Hippocampal formation (tissue), 2 donors: ENCODE measurements at places on chromosomes 7 and 10.
A peak's percentile ranks its signal among the peaks of the same experiment; 100 is the strongest.

GRCh38 chr7:139264220-139264619 is 33.2 kb downstream of the UBN2 start:
- no peak for DNase-seq

DNA sequence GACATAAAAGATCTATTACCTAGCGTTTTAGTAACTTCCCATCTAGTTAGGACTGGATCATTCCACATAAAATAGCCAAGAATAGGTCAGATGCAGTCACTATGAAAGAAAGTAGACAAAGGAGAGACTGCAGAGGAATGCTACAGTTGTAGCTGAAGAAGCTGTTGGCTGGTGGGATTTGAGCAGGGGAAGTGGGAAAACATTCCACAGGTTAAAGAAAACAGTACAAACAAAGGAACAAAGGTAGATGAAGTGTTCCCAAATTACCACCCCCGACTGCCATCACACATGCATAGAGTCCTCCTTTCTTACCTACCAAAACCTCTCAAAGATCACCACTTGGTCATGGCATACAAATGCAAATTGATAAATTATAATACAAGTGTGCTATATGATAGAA is 41.8 kb downstream of the DLD start:
- no peak for DNase-seq

GRCh38 chr7:111829221-111829620 is 266.9 kb upstream of the IMMP2L start:
- no peak for DNase-seq

DNA sequence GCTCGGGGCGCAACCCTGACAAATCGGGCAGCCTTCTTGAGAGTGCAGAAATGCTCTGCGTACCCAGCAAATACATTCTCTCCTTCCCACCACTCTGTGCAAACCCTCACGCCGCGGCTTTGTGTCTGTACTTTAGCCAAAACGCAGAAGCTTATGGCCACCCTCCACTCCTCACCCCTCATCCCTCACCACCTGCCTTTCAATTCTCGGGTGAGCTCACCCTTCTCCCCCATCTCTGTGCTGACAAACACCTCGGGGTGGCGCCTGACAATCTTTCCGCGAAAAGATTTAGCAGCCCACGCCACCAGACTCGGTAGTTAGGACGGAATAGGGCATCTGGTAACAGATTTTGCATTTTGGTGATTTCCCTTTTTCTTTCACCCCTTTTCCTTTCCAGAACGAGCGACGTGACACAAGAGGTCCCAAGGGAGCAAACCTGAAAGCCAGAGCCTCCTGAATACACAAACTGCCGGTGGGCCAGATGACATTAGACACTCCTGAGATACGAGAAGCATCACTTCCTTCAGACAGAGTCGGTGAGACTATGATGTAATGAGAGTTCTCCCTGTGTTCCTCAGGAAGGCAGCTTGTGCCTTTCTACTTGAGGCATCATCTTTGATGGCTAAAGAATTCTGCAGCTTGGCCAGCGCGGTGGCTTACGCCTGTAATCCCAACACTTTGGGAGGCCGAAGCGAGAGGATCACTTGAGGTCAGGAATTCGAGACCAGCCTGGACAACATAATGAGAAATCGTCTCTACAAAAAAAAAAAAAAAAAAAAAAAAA is 671 bp upstream of the ATAD1 start:
- no peak for DNase-seq

GRCh38 chr7:116772423-116772863 is 89.9 kb upstream of the CAPZA2 start:
- no peak for DNase-seq

- no peak for DNase-seq
Observed at GRCh38 chr10:129171812-129172211, 295.2 kb upstream of the MGMT start.

GRCh38 chr10:101067356-101068083 is 5.7 kb downstream of the KAZALD1 start:
- peak; percentile 32 for DNase-seq

DNA sequence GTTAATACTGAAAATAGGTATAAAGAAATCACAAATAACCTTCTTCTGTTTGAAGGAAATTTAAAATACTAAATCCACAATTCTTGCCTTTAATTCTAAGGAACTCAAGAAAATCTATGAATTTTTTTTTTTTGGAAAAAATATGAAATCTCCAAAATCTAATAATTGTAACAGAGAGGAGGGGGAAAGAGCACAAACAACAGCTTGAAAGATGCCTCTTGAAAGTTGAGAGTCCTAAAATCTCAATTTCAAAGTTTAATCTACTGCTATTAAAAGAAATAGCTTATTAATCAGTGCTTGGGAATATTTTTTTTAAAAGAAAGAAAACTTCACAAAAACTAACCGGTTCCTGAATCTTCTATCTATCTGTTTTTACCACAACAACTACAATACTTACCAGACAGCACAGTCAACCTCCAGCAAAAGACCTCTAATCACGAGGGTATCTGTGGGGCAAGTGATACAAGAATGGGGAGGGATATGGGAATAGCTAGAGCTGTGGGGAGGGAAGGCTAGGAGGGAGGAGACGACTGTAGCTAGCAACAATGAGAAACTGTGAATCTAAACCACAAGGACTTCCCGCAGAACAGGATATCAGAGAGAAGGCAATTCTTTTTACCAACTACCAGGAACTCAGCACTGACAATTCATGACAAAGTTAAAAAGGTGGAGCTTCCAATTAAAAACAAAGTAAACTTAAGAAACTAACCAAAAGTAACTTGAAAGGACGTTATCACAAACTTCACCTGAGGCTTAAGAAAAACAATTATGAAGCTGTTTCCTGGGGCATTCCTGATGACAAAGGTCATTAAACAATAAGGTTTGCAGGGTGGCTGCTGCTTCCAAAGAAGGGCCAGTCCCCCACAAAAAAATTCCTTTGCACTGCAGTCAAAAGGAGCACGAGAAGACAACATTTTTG is at the start of gene USP54:
Gene USP54, minus strand, starts transcription at position 462 of the 919 bp plus-strand sequence. CDS start 15,684 bp downstream, outside the sequence.
- peak; percentile 80 for DNase-seq

DNA sequence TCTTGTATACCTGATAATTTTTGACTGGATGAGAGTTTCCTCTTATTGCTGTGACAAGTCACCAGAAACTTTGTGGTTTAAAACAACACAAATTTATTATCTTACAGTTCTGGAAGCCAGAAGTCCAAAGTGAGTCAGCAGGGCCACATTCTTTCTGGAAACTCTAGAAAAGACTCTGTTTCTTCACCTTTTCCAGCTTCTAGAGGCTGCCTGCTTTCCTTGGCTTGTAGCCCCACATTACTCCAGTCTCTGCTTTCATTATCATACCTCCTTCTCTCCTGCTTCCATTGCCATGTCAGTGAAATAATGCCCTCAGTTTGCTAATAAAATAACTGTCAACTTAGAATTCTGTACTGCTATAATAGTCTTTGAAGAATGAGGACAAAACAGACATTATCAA is 65.3 kb downstream of the VCL start:
- DNase-seq, result no peak

GRCh38 chr7:36644625-36645422 is 79.5 kb downstream of the AOAH start:
- no peak for DNase-seq

DNA sequence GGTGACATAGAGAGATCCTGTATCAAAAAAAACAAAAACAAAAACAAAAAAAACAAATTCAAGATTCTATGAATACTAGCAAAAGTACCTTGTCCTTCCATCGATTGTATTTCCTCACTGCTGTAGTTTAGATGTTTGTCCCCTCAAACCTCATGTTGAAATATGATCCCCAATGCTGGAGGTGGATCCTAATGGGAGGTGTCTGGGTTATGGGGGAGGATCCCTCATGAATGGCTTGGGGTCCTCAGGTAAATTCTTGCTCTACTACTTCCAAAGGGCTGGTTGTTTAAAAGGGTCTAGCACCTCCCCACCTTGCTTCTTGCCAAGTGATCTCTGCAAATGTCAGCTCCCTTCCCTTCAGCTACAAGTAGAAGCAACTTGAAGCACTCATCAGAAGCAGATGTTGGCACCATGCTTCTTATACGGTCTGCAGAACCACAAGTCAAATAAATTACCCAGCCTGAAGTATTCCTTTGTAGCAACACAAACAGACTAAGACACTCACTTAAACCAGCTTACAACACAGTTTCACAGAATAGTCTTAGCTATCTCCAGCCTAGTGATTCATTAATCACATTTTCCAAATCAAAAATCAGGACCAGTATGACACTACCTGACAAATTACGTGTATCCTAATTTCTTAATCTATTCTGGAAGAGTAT is 20.7 kb downstream of the ABI1 start:
- DNase-seq, result no peak

DNA sequence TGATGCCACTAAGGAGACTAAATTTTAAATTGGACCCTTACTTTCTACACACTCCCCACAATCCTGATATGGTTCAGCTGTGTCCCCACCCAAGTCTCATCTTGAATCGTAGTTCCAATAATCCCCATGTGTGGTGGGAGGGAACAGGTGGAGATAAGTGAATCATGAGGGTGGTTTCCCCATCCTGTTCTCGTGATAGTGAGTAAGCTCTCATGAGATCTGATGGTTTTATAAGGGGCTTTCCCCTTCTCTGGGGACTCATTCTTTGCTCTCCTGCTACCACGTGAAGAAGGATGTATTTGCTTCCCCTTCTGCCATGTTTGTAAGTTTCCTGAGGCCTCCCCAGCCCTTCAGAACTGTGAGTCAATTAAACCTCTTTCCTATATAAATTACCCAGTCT is 18.4 kb upstream of the BET1 start:
- DNase-seq, result no peak

DNA sequence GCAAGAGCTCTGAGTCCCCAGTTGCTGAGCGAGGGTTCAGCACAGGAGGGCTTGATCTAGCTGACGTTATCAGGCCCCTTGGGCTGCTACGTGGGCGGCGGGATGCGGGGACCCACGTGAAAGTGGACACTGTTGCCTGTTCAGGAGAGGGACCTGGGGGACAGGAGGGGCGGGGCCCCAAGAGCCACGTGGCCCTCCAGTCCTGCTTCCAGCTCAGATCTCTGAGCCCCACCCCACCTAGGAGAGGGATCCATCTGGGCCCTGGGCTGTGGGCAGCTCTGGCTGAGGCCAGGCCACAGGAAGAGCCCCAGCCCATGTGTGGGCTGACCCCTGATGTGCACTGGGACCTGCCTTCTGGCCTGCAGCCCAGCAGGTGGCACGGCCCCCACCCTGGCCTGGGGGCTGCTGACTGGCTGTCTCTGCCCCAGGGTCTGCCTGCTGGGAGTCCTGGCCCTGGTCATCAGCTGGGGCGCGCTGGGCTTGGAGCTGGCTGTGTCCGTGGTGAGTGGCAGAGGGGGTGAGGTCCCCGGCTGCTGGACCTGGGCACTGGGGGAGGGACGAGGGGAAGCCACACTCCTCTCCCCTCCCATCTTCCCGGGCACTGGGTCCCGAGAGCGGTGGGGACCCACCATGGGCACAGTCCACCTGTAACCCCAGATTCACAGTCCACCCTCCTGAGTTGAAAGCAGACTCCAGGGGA is 17.5 kb downstream of the TTYH3 start:
- no peak for DNase-seq

- DNase-seq, result peak; percentile 63
Observed at GRCh38 chr10:102642736-102643335, 1.4 kb upstream of the TRIM8 start.

- no peak for DNase-seq
Observed at GRCh38 chr10:37765216-37765615, 92.2 kb downstream of the ZNF248 start.

- DNase-seq, result no peak
Observed at GRCh38 chr10:114367351-114368056, 36.8 kb downstream of the AFAP1L2 start.

- DNase-seq, result no peak
Observed at GRCh38 chr10:49625411-49625810, 11.6 kb downstream of the CHAT start.

- no peak for DNase-seq
Observed at GRCh38 chr10:60125895-60126294, 219.5 kb upstream of the CCDC6 start.

DNA sequence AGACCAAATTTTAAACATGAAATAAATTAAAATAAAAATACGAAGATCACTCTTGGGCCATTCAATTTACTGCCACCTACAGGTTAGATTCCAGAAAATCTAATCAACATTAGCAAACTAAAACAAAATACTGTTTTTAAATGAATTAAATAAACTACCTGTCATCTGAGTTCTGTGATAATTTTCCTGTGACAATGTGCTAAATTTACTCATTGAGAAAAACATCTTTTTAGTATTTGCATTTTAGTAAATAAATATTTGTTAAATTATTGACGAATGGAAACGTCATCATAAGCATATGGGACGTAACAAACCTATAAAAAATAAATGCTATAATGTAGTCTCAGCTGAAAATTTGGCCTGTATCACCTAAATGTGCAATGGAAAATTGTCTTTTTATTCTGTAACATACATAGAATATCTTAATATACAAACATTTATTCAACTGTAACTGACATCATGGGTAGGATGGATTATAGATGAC is 72.1 kb downstream of the ITGB8 start:
- DNase-seq, result peak; percentile 18

DNA sequence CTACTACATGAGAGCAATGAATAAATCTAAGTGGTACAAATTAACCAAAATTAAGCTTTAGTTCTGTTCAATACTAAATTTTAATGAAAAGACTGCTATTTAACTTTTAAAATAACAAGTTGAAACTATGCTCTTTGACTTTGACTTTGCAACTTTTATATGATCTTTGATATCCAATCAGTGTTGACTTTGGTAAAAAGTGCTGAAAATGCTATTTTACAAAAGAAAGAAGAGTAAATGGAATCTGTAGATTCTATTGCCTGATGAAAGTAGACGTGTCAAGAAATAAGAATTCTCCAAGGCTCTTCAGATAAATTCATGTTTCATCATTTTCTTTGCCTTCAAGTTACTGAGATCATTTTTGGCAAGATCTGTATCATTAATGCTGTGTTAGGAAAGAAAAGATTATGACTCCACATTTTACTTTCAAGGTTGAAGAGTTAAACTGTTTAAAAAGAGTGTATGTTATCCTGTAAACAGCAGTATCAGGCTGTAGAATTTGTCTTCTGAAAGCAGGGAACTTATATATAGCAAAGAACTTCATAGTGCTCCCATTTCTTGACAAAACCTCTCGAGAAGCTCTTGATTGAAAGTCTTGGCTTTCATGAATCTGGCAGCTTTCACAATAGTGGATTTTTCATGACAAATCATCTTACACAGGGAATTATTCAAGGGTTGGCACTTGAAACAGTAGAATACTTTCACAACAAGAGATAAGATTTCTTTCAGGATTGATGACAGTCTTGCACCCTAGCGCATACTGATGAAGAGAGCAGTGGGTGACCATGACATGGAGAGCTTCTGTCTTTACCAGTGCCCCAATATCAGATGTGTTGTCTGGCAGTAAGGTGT is 72.1 kb downstream of the PTEN start:
- DNase-seq, result no peak

GRCh38 chr7:1106063-1106792 is 18.3 kb downstream of the GPER1 start:
- DNase-seq, result no peak

GRCh38 chr7:32289651-32290414 is 200.3 kb downstream of the LSM5 start:
- peak; percentile 62 for DNase-seq
